GM04503 (cell line): ENCODE measurements at places on chromosomes 6 and 20.
A peak's percentile ranks its signal among the peaks of the same experiment; 100 is the strongest.

GRCh38 chr6:12969966-12970365 is 253.4 kb downstream of the PHACTR1 start:
- no peak for DNase-seq

DNA sequence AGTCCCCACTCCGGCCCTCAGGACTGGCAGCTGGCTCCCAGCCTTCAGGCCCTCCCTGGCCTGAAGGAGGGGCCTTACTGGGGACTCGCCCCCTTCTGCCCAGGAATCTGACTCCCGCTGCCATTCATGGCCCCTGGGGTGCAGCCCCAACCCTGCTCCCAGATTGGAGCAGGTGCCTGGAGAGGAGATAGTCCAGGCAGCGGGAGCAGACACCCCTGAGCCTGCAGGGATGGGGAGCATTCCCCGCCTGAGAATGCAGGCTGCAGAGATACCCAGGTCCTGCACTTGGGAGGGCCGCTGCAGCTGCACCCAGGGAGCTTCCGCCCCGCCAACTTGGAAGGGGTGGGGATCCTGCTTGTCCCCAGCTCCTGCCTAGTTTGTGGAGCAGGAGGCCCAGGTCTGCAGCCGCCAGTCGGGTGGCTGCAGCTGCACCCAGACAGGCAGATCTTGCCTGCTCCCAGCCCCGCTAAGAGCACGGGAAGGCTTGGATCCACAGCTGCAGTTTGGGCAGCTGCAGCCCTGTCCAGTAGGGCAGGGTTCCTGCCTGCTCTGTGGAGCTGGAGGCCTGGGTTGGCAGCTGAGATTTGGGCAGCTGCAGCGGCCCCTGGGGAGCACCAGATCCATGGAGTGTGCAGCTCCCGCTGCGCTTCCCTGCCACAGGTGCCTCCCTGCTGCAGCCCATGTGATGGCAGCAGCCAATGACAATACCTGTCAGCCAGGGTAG is 5.2 kb downstream of the GTSF1L start:
- DNase-seq, result no peak

DNA sequence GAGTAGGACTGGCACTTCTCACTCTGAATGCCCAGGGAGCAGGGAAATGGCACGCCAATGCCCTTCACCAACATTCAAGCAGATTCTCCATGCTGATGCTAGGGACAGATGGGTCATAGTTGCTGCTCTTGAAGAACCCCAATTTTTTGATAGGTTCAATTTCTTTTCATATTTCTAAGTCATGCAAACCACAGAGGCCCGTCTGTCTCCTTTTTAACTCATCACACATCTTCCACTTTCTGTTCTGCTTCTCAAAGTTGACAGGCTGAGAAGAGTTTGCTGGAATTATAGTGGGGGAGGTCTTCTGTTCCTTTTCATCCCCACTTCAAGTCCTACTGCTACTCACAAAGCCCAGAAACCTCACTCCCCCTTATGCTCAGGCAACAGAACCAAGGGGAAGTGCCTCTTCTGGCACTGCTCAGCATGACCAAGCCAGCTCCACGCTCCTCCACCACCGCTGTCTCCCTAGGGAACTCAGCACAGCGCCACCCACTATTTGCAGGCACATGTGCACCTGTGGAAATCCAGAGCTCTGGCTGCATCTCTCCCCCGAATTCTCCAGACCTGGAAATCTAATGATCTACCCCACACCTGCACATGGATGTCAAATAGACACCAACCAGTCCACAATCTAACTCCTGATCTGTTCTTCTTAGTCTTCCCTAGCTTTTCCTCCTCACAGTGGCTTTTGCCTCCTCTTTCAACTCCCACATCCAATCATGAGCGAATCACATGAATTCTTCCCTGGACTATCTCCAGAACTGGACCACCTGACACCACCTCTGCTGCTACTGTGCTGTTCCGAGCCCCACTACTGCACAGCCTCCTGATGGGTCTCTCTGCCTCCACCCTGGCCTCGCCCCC is 10.7 kb downstream of the ZBTB24 start:
- no peak for DNase-seq

DNA sequence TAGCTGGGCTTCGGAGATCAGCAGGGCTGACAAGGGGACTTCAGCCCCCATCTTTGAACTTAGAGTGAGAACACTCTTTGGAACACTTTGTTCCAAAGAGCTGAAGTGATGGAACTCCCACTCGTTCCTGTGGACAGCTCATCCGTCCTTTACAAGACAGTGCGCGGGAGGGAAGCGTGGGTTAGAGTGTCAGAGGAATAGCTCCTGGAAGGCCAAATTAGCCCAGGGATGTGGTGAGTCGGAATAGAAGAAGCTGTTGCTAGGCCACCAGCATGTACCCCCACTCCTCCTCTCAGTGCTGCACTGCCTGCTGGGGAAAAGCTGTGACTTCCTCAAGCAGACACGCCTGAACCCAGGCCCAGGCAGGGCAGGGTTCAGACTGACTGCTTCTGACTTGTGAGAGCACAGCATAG is 1.7 kb downstream of the SDCBP2 start:
- peak; percentile 42 for DNase-seq

DNA sequence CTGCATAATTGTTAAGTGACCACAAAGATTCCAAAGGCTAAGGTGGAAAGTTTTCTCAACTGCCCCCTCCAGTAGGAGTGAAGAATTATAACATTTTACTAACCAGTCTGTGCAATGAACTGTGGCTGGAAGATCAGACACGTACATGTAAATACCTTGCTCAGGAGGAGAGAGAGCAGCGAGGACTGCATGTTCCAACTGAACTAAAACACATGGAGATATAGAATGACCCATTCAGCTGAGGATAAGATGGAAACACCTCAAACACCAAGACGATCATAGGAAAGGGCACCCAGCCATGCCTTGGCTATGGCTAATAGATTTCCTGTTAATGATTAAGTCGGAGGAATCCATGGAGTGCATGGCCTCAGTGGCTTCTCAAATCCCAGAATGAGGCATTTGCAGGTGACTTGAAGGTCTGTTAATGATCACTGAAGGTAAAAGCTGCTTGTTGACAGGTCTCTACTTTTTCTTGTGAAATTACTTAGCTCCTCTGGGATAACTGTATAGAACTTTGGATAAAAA is 875.6 kb downstream of the TFAP2A start:
- no peak for DNase-seq
